ENCODE measurements at places on chromosomes 1 and 21.
A peak's percentile ranks its signal among the peaks of the same experiment; 100 is the strongest.

- DNase-seq, result no peak
These were observed 283.8 kb downstream of the SDCCAG8 start for GRCh38 chr1:243539636-243540035.

GRCh38 chr1:28313702-28314546 lies 14.9 kb upstream of the MED18 start:
- no peak for DNase-seq

- no peak for DNase-seq
These were observed 284.2 kb downstream of the ZNF648 start for GRCh38 chr1:181777286-181777685.

DNA sequence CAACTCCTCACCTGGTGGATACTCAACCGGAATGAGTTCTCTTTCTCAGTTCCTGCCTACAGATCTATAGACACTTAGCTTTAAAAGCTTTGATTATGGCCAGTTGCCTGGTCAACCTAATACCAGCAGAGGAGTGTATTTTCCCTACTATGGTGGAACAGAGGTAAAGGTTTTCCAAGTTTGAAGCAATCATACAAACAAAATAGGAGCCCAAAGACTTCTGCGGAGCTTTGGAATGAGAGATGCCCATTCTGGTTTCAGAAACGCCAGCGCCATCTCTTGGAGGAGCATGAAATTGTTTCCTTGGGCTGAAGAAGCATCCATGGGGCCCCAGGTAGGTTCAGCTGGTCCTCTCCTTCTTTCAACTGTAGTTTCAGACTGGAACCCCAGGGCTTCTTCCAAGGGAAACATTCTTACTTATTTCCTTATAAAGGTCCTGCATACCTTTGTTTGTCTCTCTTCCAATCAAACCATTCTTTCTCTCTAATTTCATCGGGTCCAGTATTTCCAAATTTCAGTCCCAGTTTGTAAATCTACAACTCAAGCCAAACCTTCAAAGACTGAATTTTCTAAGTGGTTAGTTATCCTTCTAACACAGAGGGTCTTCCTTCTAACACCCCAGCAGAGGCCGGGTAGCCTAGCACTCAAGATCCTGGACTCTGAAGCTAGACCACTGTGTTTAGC lies 95.9 kb downstream of the KCNJ15 start:
- DNase-seq, result no peak

- no peak for DNase-seq
These were observed 163.2 kb downstream of the LRRC40 start for GRCh38 chr1:70042090-70042731.

DNA sequence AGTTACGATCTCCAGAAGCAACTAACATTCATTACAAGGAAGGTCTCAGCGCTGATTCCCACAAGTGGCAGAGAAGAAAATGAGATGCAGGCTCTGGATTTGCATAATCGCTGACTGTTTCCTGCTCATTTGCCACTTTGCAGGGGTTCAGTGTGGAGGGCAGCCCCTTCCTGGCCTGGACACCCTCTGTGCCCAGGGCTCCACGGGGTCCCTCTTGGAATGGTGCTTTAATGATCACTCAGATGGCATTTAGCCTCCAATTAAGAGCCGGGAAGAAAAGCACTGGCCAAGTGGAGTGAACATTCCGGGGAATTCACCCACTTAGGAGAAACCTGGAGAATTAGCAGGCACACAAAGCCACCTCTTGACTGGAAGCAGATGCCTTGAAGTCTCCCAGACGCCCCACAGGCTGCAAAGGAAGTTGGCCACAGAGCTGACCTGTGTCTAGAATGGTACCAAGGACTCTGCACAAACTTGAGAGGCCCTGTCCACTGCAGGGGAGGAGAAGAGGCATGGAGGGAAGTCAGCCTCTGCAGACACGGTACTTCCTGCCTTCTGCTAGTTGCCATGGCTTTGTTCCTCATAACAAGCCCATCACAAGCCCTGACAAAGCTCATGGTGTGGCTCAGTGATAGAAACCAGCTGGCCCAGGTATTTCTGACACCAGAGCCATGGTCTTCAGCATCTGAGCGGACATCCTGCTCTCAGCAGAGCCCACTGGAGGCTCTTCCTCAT lies 157.2 kb downstream of the KAZN start:
- DNase-seq, result no peak

DNA sequence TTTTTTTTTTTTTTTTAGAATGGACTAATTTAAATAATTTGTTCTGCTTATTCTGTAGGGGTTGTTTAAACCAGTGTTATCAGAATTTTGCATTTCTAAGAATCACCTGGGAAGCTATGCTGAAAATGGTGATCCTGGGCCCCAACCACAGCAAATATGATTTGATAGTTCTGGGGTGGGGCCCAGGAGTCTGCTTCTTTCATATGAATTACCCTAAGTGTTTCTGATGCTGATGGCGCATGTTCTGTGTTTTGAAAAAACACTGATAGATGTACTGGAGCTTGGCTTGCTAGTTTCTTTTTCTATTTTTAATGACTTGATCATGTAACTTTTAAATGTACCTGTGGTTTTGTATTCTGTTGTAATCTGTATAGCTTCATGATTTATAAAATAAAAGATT lies 89.3 kb downstream of the CDC14A start:
- no peak for DNase-seq

DNA sequence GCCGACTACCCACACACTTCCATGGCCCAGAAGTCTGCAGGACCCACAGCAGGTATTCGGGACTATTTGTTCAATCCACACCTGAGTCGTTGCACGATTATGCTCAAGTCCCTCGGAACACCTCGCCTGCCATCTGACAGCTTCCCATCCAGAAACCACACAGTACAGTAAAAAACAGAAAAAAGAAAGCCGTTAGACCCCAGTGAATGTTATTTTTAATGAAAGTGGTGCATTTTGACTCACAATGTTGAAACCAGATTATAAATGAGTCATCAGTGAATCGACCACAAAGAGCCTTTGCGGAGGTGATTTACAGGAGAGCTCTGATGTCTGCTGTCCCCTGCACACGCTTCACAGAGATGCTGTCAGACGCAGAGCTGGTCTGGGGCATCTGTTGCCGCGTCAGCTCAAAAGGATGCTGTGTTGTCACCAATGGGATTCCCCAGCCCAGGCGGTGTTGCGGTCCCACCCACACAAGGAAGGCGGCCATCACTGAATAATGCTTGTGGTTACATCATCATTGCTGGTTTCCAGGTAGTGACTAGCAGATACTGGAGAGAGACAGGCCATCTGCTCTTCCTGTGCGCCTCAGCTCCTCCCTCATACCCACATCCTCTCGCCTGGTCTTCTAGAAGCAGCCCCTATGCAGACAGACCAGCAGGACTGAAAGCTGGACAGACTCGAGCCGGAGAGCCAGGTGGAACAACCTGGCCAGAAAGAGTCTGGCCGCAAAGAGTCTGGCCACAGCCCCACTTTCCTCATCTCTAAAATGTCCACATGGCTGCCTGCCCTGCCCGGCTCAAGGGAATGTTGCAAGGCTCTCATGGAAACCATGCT lies 116.8 kb downstream of the TOMM20 start:
- peak; percentile 92 for DNase-seq

DNA sequence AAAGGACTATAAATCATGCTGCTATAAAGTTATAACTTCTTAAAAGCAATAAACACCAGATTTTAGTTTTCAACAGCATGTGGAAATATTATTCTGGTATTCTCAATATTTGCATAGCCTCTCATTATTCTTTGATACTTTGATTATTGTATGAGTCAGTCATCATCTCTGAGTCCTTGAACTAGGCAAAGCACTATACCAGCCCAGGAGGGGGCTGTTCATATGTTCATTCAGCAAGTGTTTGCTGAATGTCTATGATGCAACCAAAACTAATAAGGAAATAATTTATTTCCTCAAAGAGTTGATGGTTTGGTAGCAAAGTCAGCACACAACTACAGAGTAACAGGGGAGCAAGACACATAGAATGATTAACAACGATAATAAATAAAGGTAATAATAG lies 175.6 kb upstream of the C1orf105 start:
- DNase-seq, result no peak

DNA sequence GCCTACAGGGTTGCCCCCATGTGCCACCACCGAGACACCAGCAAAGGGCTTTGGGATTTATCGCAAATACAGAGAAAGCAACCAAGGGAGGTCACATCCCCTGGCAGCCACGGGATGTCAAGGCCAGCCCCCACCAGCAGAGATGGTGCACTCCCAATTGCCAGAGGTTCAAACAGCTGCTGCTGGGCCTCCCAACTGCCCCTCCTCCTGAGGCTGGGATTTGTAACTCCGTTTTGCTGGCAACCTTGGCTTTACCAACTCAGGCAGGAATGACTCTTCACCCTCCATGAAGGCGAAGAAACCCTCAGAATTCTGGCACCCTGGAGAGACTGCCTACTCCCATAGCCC lies 11.6 kb downstream of the TMEM53 start:
- DNase-seq, result no peak

DNA sequence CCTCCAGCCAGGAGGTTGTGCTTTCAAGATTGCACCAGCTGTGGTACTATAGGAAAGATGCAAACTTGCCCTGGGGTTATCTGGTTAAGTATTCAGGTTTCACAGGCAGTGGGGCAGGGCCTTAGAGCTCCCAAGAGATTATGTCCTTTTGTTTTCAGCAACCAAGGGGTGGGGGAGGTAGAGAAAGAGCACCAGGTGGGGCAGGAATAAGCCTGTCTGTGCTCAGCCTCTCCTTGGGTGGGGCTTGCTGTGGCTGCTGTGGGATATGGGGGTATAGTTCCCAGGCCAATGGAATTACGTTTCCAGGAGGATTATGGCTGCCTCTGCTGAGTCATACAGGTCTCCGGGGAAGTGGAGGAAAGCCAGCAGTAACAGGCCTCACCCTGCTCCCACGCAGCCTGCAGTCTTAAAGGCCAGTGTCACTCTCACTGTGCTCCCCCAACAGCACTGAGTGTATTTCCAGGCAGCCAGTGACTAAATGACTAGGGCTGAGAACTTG lies 508.6 kb downstream of the RWDD3 start:
- no peak for DNase-seq

- DNase-seq, result no peak
These were observed 387.2 kb downstream of the NCAM2 start for GRCh38 chr21:21385404-21385803.

DNA sequence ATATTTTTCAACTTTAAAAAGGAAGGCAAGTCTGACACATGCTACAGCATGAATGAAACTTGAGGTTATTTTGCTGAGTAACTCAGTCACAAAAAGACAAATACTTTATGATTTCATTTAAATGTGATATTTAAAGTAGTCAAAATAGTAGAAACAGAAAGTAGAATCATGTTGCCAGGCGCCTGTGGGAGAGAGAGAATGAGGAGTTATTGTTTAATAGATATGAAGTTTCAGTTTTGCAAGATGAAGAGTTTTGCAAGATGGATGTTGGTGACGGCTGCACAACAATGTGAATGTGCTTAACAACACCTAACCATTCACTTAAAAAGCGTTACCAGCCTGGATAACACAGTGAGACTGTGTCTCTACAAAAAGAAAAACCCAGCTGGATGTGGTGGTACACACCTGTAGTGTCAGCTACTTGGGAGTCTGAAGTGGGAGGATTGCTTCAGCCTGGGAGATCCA lies 20.7 kb upstream of the ATP1A1 start:
- DNase-seq, result no peak

- DNase-seq, result no peak
These were observed 777 bp downstream of the LRRC41 start for GRCh38 chr1:46302641-46303037.

DNA sequence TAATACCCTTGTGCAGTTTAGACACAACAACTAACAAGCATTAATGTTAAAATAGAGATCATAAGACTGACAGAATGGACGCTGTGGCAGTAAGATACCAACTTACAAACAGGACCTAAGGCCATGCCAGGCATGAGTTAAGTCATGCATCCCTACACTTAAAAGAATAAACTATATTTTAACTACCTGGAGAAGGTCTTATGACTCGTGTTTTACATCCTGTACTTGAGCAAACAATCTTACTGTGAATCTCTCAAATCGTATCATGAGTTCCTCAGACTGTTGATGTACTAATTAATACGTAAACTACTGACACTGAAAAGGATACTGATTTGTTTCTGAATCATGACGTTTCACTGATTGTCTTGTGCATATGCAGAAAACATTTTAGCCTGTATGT lies 2.0 kb upstream of the RSPH1 start:
- DNase-seq, result no peak

- no peak for DNase-seq
These were observed 39.2 kb downstream of the HLX start for GRCh38 chr1:220918285-220918951.

DNA sequence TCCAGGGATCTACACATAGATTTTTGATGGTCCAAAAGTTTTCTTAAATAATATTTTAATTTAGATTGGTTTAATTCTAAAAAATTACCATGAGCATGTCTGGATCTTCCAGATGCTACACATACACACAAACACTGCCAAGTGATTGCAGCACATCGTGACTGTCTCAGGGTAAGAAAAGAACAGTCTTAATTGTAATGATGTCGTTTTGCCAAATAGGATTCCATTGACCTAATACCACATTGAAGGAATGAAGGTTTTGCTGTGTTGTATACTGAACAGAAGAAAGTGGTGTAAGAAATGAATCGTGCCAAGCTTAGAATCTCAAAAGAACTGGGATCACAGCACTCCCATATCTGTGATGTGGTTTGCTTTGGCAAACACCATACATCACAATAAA lies 633.3 kb upstream of the CAMK1G start:
- no peak for DNase-seq

DNA sequence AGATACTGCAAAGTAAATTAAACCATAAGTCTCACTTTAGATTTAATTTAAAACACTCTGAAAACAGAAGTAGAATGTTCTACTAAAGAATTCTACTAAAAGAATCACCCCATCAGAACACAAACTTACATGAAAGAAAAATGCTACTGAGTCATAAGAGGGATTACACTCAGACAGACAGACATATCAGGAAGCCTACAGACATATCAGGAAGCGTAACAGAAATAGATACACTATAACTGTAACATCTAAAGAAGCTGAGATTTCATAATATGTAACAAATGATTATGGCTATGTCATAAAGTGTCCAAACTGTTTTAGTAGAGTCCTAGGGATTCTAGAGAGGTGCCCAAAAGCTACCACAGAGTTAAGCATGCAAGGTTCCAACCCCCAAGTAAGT lies 23.9 kb downstream of the FOXJ3 start:
- DNase-seq, result no peak

GRCh38 chr1:156281693-156282478 lies 739 bp downstream of the SMG5 start:
- DNase-seq, result no peak

DNA sequence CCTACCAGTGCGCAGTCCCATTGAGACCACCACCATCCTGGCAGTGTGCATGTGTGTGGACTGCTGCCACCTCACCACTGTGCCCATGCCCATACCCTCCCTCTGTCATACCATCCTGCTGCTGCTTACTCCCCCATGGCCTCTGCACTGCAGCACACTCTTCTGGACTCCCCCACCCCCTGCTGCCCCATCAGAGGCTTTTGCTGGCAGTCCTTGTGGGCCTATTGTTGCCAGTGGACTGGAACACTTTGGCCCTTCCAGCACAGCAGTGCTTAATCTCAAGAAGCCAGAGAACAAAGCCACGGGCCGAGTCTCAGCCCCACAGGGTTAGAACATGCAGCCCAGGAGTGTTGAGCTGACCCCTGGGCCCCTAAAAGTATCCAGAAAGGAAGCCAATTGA lies 41.9 kb upstream of the IVNS1ABP start:
- DNase-seq, result no peak

All from activated T-helper 9 cell treated with anti-CD3 and anti-CD28 coated beads, Interleukin-2, amount 50 U/mL, for 16 hours (primary cell).